GM04504 (cell line): ENCODE measurements at places on chromosomes 7 and 10.

DNA sequence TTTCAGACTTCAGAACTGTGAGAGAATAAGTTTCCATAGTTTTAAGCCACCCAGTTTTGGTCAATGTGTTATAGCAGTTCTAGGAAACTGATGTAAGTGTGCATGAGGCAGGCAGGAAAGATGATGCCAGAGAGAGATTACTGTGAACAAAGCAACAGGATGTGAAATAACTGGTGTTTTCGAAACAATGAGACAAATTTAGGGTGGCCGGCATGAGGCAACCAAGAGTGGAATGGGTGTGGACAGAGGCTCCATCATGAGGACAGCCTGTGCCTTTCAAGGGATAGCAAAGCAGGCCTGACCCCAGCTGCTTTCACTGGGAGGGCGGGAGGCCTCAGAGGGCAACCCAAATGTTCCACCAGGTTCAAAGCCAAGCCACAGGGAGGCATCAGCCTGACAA lies 67.3 kb upstream of the UCN3 start:
- no peak for DNase-seq

DNA sequence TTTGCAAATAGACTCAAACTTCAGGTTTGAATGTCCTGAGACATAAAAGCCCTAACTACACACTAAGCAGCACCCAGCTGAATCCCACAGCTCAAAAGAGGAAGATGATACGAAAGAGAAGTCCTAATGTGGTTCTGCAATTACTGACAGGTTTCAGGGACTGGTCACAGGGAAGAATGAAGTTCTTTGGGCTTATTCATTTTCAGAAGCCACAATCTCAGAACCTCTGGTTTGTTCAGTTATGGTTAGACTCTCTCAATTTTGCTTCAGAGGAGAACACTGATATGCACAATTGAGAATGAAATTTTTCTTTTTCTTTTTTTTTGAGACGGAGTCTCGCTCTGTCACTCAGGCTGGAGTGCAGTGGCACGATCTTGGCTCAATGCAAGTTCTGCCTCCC lies 94.6 kb upstream of the FAM180A start:
- no peak for DNase-seq

GRCh38 chr10:17660921-17661320 lies 17.0 kb downstream of the STAM start:
- no peak for DNase-seq

GRCh38 chr10:49752584-49752983 lies 9.5 kb downstream of the OGDHL start:
- DNase-seq: no peak

- no peak for DNase-seq
Measured at GRCh38 chr7:22628112-22628511, 98.9 kb upstream of the IL6 start.

DNA sequence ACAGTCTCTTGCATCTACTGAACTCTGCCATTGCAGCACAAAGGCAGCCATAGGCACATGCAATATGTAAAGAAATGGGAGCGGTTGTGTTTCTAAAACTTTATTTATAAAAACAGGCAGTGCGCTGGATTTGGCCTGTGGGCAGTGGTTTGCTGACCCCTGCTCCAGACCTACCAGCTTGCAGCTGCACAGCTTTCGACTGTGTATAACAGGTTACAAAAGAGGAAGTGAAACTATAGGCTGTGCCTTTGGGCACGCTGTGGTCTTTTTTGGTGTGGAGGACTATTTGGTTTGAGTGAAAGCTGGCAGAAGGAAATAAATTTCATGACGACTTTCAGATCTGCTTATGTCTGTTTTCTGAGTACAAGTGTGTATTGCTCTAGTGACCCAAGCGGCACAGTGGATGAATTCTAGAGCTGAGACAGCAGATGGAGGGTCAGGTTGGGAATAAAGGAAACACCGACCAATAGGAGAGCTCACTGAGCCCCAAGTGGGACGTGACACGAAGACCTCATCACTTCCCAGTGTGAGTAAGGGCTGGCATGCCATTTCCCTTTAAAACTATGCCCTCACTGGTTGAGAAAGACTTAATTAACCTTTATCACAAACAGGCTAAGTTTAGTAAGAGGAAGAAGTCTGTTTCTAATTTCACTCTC lies 152.7 kb downstream of the ANK3 start:
- DNase-seq: no peak

- no peak for DNase-seq
Measured at GRCh38 chr10:109620396-109620795, 302.9 kb downstream of the XPNPEP1 start.

GRCh38 chr7:151520419-151521261 lies 945 bp upstream of the RHEB start:
- DNase-seq: no peak

- DNase-seq: no peak
Measured at GRCh38 chr7:43768201-43768886, 9.9 kb downstream of the BLVRA start.

GRCh38 chr7:112596981-112597380 lies 116.2 kb downstream of the LSMEM1 start:
- no peak for DNase-seq

GRCh38 chr10:63150745-63151144 lies 17.6 kb downstream of the NRBF2 start:
- no peak for DNase-seq

GRCh38 chr10:101780818-101781654 lies 2.2 kb downstream of the NPM3 start:
- peak; percentile 21 for DNase-seq

- no peak for DNase-seq
Measured at GRCh38 chr7:104395162-104395561, 66.8 kb downstream of the LHFPL3 start.

DNA sequence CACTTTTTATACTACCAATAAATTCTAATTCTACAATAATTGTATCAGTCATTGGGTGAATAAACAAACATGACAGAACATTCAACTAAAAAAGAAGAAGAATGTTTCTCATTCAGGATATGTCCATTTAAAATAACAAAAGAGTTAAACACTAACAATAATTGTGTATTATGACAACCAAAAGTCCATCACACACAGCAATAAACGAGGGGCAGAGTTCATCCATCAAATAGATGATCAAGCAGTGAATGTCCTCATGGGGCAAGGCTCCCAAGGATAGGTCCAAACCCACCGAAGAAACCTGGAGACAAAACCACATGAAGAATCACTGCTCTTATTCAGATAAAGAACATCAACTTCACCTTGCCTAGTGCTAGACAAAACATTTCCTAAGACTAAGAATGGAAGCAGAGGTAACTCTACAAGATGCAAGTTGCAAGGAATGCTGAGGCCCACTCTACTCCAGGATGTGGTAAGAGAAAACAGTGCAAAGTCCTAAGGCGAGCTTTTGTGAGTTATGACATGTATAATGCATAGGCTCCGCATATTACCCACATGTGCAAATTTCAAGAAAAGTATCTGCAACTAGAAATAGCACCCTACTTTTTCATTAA lies 115.1 kb downstream of the PARD3 start:
- no peak for DNase-seq

- DNase-seq: no peak
Measured at GRCh38 chr10:33233221-33233620, 101.2 kb downstream of the NRP1 start.

DNA sequence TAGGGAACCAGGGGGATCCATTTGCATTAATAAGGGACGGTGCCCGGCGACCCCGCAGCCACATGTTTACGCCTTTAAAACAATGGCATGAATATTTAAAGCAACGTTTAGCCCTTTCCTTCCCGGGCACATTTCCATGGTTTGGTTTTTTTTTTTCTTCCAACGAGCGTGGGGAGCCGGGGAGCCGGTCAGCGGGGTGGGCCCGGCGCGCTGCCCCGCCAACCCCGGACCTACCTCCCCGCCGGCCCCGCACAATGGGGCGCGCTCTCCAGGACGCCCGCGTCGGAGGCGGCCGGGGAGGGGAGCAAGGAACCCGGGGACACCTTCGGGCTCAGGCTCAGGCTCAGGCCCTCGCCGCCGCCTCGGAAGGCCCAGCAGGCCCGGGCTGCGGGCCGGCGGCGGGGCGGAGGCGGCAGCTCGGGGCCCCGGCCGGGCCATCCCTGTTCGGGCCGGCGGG lies 1.0 kb downstream of the SEPHS1 start:
- DNase-seq: no peak

- no peak for DNase-seq
Measured at GRCh38 chr7:150823043-150823442, 22.5 kb downstream of the TMEM176A start.

GRCh38 chr10:60086862-60087261 lies 180.5 kb upstream of the CCDC6 start:
- DNase-seq: no peak

DNA sequence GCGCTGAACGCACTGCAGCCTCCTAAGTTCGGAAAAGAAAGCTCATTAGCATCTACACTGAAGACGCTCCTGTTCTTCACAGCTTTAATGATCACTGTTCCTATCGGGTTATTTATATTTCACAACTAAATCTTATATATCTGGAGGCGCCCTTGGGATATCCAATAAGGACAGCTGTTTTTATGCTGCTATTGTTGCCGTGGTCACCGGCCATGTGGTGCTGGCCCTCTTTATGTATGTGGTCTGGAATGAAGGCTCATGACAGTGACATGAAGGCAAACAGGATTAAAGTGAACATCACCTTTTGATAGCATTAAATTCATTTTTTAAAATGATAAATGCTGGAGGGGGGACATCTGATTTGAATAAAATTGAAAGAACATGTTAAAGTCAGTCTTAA lies 8.8 kb downstream of the BLVRA start:
- no peak for DNase-seq

GRCh38 chr10:75076348-75076747 lies 35.1 kb upstream of the SAMD8 start:
- no peak for DNase-seq

GRCh38 chr7:100670074-100670473 lies 3.5 kb upstream of the GNB2 start:
- DNase-seq: no peak

DNA sequence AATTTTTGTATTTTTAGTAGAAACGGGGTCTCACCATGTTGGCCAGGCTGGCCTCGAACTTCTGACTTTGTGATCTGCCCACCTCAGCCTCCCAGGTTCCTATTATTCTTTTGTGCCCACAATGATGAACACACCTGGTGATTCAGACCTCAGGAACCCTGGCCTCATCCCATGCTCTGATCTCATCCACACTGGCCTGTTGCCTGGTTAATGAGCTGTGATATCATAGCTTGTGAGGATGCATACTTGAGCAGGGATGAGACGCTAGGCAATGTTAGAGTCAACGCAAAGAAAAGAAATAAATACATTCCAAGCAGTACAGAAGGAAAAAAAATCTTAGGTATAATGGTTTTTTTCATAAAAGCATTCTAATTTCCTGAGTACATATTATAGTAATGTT lies 82.4 kb upstream of the RNF32 start:
- DNase-seq: no peak

GRCh38 chr7:20474249-20474648 lies 141.2 kb upstream of the ABCB5 start:
- no peak for DNase-seq

DNA sequence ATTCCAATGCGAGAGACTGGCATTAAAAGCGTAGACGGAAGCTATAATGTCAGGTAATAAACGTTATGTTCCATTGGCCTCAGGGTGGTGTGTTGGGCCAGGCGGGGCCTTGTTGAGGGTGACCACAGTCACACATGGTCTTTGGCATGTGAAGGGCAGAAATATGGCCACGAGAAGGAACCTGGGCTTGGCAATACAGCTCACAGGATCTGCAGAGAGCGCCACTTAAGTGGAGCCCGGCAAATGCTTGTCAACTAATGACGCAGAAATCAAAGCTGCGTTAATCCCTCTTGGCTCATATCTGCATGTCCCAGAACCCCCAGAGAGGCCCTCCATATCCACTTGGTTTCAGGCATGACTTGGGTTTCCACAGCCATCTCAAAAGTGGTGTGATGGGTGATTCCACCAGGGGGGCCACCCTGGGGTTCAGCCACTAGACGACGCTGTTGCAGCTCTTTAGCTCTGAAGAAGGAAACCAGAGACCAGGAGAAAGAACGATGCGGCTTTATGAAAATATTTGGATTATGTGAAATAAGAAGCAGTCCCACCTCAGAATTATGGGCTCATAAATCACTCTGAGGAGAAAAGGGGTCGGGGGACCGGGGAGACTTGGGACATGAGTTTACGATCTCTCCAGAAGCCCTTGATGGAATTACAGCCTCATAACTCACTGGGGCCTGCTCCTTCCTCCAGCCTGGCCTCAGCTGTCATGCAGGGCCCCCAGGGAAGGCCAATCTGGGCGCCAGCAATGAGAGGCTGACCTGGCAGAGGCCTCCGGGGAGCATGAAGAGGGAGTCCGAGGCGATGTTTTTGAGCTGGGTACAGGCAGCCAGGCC lies 462.5 kb downstream of the PLXNA4 start:
- no peak for DNase-seq

DNA sequence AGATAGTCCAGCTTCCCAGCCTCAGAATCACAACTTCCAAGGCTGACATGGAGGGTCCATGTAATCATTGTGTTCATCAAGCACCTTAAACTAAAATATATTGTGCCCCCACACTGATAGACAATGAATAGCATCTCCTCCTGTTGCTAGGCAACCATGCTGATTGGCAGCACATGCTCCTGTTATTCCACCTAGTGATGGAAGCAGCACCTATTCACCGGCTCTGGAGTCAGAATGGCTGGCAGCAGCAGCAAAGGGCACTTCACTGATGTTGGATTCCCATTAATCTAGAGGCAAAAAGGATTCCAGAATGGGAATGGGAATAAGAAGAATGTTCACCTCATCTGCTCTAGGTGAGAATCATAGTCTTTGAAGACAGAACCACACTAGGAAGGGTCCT lies 55.0 kb downstream of the RELN start:
- no peak for DNase-seq

- no peak for DNase-seq
Measured at GRCh38 chr7:42093349-42093905, 143.6 kb downstream of the GLI3 start.

DNA sequence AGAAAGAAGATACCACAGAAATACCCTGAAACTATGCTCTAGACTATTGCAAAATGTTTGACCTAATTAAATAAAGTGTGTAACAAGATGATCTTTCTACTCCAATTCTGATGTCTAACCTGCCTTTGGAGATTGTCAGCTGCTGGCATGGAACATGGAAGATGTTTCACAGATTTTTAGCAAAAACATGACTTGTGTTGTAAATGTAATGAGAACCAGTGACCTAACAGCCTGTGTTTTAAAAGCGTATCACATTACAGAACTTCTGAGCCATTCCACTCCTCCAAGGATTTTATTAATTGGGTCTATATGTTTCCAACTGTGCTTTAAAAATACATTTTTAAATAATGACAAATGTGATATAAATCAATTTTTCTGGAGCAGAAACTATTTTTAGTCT lies 526.3 kb upstream of the SEMA3D start:
- no peak for DNase-seq
